ENCODE measurements at places on chromosomes 13 and 19. TPM values are rescaled to one million over a fixed set of nuclear protein-coding genes. Genes with fewer than 3 reads are reported as not detected.

PDE4C gene
- total RNA-seq: 2.2 TPM

- H3K27me3 ChIP-seq: no peaks in the 10 kb centered on the region
- no peaks in the 10 kb centered on the region for H3K36me3 ChIP-seq
- no peak overlapping the region for H3K4me3 ChIP-seq
- DNase-seq: no peak
- no peaks in the 10 kb centered on the region for H3K4me1 ChIP-seq
These were observed 1.0 kb upstream of the TYROBP start for GRCh38 chr19:35908973-35909683.

- H3K36me3 ChIP-seq: no peaks in the 10 kb centered on the region
- H3K27ac ChIP-seq: no peak overlapping the region
- no peak for DNase-seq
- no peak overlapping the region for H3K4me3 ChIP-seq
- H3K27me3 ChIP-seq: no peaks in the 10 kb centered on the region
These were observed 6.7 kb downstream of the PROSER3 start for GRCh38 chr19:35764432-35765315.

- peaks cover 17% of the 10 kb centered on the region for H3K4me1 ChIP-seq
- H3K36me3 ChIP-seq: peaks cover 20% of the 10 kb centered on the region
- DNase-seq: no peak
- no peaks in the 10 kb centered on the region for H3K27me3 ChIP-seq
- H3K27ac ChIP-seq: 0 out of 2 replicates have a peak overlapping the region, but pooled peaks have one; percentile 65
- H3K4me3 ChIP-seq: peak overlapping the region; percentile 83
These were observed 1.3 kb downstream of the SAFB start for GRCh38 chr19:5624018-5624663.

DNA sequence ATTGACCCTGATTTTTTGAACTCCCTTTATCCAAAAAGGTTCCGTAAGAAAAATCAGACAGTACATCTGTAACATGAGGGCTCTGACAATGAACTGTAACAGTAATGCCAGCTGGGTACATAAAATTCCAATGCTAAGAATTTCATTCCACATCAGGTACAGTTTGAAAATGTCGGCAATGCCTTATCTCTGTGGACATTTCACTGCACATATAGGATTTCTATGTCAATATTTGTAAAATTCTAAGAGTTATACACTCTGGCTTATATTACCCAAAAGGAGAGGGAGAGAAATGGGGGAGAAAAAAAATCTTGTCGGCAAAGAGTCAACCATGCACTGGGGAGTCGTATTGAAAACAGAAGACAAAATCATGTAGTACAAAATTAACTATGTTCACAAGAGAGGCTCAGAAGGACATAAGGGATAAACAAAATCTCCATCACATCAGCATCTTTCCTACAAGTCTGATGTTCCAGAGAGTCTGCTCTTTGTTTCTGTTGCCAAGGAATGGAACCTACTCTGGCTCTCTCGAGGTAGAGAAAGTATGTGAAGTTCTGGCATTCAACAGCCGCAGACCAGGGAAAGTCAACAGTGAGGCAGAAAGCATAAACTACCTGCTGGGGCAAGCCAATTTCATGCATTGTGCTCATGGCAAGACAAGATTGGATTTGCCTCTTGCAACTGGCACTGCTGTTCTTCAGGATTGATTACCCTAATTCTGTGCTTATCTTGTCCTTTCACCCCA lies 72.4 kb downstream of the STARD13 start:
- no peak overlapping the region for H3K4me3 ChIP-seq
- DNase-seq: no peak
- H3K27me3 ChIP-seq: no peaks in the 10 kb centered on the region
- H3K27ac ChIP-seq: no peak overlapping the region
- peaks cover 61% of the 10 kb centered on the region for H3K4me1 ChIP-seq

GRCh38 chr13:25300861-25301346 lies 521 bp upstream of the NUP58 start:
- peaks cover 11% of the 10 kb centered on the region for H3K36me3 ChIP-seq
- peak overlapping the region; percentile 64 for H3K4me3 ChIP-seq
- H3K4me1 ChIP-seq: peaks cover 41% of the 10 kb centered on the region
- peaks cover 8% of the 10 kb centered on the region for H3K27me3 ChIP-seq

TRPM4 gene
- total RNA-seq: 62.3 TPM

- no peak within 1 kb of the TSS for H3K27ac ChIP-seq
- peaks cover 4% of the 10 kb centered on the region for H3K4me1 ChIP-seq
- H3K36me3 ChIP-seq: no peaks in the 10 kb centered on the region
- peak within 1 kb of the TSS; percentile 58 for H3K4me3 ChIP-seq
- DNase-seq: no peak
- H3K27me3 ChIP-seq: peaks cover 11% of the 10 kb centered on the region
These were observed at the start of gene SMAD9 for GRCh38 chr13:36919833-36920615. Gene SMAD9, minus strand, starts transcription at chr13:36920238. Its CDS starts 40,549 bp downstream, at chr13:36879689.

DNA sequence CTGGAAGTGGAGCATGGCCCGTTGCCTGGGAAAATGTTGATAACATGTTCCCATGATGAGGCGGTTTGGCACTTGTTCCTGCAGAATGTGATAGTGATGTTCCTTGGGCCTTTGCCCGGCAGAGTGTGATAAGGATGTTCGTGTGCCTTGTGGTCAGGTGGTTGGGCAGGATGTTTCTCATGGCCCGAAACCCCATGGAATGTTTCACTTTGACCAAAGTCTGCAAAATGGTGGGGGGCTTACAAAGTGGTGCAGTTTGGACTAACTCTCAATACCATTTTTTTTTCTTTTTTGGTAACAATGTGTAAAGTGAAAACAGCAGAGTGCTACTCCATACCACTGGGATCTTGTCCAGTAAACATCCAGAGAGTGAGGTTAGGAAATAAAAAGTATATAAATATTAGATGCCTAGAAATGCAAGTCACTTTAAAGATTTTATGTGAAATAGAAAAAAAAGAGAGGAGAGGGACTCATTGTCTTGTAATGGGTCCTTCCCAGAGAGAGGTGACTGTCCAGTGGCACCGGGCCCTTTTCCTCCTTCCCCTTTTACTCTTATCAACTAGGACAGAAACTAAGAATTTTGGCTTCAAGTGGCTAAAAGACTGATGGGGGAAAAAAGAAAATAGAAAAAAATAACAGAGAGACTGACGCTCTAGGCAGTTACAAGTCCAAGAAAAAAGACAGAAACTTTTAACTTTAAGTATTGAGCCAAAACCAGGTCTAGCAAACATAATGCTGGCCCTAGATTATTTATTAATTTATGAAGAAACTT lies 5.7 kb downstream of the FPR3 start:
- no peak overlapping the region for H3K27ac ChIP-seq
- DNase-seq: no peak
- peaks cover 6% of the 10 kb centered on the region for H3K27me3 ChIP-seq
- H3K36me3 ChIP-seq: no peaks in the 10 kb centered on the region

DNA sequence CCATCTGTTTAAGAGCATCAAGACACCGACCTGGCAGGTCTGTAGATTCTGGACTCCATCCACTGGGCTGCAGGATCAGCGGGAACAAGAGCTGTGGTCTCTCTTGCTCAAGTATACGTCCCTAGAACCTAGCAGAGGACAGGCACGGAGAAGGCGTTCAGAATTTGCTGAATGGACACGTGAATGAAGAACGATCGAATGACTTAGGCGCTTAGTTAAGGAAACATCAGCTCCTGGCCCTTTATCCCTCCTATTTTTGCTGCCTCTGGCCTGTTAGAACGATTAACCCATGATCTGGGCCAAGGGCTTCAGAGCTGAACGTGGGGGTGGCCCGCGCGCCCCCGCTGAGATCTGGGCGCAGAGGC lies 953 bp downstream of the DZIP1 start:
- peaks cover 2% of the 10 kb centered on the region for H3K4me1 ChIP-seq
- H3K4me3 ChIP-seq: no peak overlapping the region
- no peaks in the 10 kb centered on the region for H3K27me3 ChIP-seq
- no peak for DNase-seq

ZMYM5 gene
- total RNA-seq: 10.3 TPM

All from PC-9 (cell line).